ENCODE measurements at places on chromosomes 11 and 22.

GRCh38 chr11:67538306-67538705, 15.1 kb upstream of the CABP2 start:
- DNase-seq: no peak

DNA sequence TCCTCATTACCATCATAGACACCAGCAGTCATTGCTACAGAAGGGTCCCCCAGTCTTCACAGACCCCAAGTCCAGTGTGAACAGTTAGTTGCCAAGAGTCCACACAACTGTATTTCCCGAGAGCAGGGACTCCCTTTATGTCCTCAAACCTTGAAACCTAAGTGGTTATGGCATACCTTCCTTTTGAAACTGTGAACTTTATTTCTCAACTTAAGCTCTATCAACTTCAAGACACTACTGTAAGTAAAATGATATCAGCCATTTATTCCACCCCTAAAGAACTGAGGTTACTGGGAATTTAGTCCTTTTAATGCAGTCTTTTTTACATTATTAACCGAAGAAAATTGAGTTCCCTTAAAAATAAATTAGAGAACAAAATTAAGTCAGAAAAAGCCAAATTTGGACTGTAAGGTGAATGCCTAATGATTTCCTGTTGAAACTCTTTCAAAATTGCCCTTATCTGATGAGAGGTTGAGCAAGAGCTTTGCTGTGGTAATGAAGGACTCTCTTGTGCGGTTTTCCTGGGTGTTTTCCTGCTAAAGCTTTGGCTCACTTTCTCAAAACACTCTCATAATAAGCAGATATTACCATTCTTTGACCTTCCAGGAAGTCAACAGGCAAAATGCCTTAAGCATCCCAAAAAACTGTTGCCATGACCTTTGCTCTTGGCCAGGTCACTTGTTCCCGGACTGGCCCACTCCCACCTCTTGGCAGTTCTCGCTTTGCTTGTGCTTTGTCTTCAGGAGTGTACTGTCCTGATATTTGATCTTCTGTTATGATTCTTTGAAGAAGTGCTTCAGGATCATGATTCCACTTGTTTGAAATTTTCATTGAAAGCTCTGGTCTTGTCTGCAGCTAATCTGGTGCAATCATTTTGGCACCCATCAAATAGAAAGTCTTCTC, 765.4 kb upstream of the ANO3 start:
- DNase-seq: no peak

DNA sequence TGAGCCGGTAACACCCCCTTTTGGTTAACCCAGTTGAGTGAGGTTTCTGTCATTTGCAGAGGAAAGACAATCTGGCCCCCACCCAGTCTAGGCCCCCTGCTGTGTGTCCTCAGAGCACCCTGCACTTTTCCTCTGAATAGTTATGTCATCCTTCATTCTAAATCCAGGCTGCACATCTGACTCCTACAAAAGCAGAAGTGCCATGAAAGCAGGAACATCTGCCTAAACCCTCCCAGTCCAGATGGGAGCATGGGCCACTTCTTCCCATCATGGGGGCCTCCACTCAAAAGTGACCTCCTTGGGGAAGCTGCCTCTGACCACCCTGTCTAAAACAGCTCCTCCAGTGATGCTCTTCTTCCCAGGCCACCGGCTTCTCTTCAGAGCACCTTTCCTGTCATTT, 53.7 kb upstream of the HMGXB4 start:
- no peak for DNase-seq

GRCh38 chr11:102382384-102382783, 35.4 kb downstream of the BIRC2 start:
- DNase-seq: no peak

GRCh38 chr11:105720096-105720495, 110.2 kb downstream of the GRIA4 start:
- DNase-seq: no peak

DNA sequence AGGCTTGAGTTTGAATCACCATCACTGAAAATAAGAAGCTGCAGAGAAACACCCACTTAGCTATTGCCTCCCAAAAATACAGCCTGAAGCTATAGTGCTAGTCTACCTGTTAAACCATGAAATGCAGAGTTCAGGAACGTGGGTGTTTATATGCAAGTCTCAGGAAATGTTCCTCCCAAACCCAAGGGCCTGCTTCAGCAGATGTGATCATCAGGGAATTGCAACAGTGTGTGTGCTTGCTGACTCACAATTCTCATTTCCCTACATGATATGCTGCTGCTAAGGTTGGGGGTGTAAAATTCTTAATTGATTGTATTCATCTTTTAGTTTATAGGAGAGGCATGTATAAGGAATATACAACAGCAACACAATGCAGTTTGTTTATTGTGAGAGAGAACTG, 49.6 kb downstream of the NUP98 start:
- DNase-seq: no peak

DNA sequence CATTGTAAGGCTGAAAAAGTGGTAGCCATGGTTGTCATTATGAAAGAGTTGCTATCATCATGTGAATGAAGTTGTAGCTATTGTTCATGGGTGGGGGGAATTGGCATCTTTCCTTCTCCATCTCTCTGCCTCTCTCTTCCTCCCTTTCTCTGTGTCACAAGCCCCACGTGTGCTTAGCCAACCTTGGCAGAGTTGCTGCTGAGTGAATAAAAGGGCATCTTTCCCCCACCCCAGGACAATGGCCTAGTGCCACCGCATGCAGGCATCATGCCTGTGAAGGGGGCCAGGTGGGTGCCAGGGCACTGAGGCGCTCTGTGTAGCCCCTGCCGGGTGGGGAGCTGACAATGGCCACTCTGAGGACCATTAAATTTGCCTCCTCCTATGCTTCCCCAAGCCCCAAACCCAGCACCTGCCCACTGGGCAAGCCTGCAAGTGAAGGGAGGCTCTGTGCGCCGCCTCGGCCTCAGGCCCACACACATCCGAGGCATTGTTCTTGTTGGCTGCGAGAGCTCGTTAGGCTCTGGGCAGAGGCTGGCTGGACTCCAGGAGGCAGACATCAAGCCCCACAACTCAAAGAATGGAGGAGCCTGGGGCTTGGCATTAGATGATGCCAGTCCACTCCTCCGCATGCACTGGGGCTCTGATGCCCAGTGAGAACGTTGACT, 103.9 kb downstream of the SEZ6L start:
- DNase-seq: no peak

- no peak for DNase-seq
Measured at GRCh38 chr11:4643076-4643475, 706 bp upstream of the OR51E1 start.

GRCh38 chr11:69982690-69983570, 95.2 kb upstream of the ANO1 start:
- no peak for DNase-seq

DNA sequence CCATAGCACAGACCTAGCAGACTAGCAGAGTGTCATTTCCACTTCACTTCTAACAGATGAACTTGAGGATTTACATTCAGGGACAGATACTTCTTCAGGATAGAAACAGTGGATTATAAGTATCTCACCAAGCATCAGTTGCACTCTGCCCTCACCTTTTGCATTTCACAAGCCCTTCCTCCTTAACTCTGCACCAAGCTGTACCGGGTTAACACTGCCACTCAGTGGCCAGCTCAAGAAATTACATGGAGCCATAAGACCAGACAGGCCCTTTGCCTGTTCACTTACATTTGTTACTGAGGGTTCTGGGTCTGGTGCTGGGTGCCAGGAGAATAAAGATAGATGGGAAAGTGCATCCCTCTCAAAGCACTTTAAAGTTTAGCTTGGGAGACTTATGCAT, 309.8 kb downstream of the SHANK2 start:
- DNase-seq: no peak

- DNase-seq: no peak
Measured at GRCh38 chr11:125369808-125370207, 126.3 kb downstream of the FEZ1 start.

DNA sequence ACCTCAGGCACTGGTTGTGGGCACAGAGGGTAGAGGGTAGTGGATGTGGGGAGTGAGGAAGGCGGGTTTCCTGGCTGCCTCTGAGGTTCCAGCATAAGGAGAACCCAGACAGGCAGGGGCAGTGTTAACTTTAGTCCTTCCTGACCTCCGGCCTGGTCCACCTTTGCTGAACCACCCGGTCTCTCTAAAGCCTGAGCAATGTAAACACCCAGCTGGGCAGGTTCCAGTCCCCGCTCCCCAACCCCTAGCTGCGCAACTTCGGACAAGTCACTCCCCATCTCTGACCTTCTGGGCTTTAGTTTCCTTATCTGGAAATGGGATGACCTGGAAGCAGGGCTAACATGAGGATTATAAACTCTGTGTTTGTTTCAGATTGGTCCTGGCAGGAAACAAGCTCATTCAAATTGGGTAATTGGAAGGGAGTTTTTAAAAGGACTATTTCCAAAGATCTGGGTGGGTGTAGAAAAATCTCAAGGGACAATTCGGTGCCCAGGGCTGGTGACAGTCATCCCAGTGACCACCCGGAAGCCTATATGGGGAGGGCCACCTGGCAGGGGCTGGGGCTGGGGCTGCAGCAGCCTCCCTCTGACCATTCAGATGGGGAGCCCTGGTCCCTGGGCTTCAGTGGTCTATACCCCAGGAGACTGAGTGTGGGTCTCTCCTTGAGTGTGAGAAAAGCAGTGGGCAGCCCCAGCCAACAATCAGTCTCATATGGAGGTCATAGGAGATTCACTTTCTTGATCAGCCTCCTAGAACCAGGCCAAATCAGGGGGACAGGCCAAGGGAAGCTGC, 108.3 kb upstream of the SYT13 start:
- no peak for DNase-seq

DNA sequence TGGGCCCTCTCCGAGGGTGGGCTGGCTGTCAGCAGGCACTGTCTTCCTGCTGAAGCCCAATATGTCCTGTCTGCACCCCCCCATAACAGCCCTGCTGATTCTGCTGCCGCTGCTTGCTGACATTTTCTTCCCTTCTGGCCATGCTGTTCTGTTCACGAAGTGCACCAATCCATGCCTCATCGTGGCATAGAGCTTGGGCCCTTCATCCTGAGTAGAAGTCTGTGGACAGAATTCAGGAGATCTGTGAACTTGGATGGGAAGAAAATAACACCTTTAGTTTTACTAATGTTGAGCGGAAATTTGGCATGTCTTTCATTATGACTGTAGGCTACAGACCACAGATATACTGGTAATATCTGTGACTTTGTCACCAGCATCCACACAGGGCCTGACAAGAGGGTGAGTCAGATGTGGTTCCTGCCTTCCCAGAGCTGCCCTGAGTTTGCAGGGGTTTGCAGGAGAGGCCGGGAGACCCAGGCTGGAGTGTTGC, 14.1 kb upstream of the KIAA0930 start:
- DNase-seq: no peak

GRCh38 chr22:32600147-32600546, 125.5 kb downstream of the FBXO7 start:
- no peak for DNase-seq
